CD4-positive, CD25-positive, alpha-beta regulatory T cell (primary cell): ENCODE measurements at places on chromosomes 6 and 20.

DNA sequence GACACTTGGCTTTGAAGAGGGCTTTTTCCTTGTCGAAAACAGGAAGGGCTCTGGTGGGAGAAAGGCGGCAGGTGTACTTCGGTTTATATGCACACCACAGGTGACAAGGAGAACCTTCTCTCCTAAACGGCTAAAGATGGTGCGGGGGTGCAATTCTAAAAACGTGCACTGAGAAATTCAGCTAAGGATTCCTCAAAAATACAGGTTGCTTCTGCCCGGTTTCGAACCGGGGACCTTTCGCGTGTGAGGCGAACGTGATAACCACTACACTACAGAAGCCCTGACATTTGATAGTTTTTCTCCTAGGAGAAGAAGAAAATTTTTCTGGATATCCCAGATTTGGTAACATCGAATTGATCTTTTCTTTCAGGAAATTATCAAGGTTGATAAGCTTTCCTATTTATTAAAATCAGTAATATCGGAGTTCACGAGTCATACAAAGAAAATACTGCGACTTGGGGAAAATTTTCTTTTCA, 32.0 kb downstream of the POM121L2 start:
- DNase-seq: no peak

DNA sequence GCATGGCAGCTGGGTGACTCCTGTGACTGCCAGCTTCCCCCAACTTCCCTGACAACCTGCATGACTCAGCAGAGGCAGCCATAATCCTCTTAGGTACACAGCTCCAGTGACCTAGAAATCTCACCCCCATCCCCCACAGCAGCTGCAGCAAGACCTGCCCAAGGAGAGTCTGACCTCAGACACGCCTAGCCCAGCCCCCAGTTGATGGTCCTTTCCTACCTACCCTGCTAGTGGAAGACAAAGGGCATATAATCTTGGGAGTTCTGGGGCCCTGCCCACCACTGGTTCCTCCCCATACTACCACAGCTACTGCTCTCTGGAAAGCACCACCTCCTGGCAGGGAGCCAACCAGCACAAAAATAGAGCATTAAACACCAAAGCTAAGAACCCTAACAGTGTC, 90.2 kb downstream of the F13A1 start:
- no peak for DNase-seq

DNA sequence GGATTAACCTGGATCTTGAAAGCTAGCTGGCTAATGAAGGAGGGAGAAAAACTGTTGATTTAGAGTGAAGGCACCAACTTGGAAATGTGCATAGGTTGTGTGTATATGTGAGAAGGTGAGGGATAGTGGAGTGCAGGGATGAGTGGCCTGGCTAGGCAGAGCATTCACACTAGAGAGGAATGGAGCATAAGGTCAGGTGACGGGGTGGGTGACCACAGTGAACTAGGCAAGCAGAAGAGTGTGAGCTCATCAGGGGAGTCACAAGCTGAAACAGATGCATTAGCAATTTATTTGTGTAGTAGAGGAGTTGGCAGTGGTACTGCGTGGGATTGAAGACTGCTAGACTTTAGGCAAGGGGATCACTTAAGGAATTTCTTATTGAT, 10.5 kb downstream of the ANKRD66 start:
- DNase-seq: no peak

DNA sequence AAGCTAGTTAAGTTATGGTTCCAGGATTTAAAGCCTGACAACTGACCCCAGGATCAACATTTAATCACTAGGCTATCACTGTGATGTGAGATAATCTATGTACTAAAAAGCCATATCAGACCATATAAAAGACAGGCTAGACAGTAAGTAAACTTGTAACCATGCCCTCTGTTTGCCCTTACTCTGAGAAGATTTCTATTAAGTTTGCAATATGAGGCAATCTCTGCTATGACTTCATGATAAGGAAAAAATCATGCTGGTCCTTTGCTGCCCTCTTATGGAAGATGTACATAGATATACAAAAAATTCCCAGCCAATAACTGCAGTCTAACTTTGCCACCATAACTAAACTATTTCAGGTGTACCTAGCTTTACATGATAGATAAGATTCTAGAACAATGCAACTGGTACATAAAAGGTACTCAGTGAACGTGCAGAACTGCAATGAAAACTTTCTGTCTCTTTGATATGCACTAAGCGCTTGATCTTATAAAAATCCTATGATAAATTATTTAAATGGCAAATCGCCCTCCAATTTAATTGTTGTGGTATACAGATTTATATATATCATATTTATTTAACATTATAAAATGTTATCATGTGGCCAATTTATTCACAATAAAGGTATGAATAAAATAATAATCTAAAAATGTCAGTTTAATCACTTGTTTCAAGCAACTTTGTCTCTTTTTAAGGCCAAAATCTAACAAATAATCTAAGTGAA, 70.5 kb downstream of the FAM217A start:
- no peak for DNase-seq

DNA sequence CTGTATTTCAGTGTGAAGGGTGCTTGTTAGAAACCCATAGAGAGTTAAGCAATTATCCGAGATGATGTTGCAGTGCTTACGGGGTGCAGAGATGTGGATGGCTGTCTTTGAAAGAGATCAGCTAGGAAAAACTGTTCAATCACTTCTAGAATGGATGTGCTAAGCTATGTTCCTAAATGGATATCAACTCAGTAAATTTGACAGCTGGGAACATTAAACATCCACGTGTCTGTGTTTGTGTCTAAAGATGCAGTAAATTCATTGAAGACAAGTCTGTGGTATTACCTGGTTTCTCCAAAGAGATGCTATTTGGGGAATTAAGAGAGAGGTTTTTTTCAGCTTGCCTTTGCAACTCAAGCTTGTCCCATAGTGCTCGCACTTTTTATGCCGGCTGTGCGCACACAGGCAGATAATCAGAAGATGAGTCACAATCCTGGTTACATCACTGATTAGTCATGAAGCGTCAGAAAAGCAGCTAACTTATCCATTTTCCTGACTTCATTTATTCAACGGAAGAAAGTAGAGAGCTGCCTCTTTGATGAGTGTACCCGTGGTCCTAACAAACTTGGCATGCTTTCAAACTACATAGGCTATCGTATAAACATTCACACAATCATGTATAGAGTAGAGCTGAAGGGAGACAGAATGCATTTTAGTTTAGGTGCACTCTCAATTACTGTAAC, 691.7 kb upstream of the SLC35B3 start:
- no peak for DNase-seq

DNA sequence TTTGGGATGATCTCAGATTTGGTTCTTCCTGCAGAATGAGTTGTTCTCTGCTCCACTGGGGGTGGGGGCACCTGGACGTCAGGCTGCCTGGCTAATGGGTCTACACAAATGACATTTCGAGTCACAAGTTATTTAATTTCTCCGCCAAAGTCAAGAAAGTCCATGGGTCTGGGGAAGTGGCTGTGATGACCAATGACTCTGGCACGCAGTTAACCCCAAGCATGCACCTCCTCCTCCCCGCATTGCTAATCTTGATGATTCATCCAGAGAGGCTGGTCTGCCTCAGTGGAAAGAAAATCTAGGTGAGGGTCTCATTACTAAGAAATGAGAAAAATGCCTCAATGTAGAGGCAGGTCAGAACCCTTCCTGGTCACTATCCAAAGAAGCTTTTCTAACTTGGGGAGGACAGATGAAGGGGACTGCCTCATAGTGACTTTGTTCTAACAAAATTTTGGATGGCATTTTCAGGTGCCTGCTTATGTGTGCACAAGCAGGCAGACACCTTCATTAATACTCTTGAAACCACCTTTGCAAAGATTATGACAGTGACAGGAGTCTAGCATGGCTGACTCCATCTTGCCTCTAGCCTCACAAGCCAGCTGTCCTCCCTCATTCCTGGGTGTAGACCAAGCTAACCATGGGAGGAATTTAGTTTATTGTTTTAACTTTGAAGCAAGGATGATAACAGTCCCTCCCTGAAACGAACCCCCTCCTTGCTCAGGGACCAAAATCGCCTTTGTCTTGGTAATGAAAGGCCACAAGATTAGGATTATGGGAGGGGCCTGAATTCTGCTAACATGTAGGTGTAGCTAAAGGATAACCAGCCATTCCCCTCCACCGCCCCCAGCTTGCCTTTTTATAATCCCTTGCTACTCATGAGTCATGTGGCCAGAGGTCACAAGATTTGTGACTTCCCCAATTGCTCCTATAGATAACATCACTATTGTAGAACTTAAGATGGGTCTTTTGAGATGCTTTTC, 98.6 kb upstream of the MRPS10 start:
- no peak for DNase-seq

- no peak for DNase-seq
Observed at GRCh38 chr20:13094976-13095375, 86.2 kb downstream of the SPTLC3 start.

GRCh38 chr20:58652606-58653294, 1.7 kb downstream of the STX16 start:
- DNase-seq: peak; percentile 37
